8988T (cell line): ENCODE measurements at places on chromosomes 2 and 18.

- DNase-seq: no peak
Measured at GRCh38 chr2:240412975-240413812, 22.3 kb upstream of the GPC1 start.

DNA sequence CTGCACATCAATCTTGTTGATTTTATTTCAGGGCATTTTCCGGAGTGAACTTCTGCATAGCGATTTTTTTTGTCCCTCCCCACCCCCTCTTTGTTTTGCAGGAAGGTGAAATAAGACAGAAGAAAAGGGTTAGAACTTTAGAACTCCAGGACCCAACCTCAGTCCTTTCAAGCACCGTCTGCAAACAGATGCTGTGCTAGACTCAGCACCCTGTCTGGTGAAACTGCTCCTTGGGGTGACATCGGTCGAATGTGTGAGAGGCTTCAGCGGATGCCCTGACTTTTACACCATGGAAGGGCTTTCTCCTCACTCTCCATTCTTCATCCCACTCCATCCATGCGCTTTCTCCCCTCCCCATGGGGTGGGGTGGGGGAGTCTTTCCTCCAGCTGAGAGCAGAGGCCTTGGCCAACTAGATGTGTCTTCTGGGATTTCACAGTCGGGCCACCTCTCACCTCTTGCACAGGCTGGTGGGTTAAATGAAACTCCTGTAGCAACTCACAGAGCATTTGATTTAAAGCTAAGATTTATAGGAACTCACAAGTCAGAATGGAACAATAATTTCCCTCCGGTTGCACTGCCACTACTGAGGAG, 43.3 kb upstream of the EDAR start:
- no peak for DNase-seq

GRCh38 chr2:12428324-12428723, 288.4 kb upstream of the TRIB2 start:
- DNase-seq: no peak

DNA sequence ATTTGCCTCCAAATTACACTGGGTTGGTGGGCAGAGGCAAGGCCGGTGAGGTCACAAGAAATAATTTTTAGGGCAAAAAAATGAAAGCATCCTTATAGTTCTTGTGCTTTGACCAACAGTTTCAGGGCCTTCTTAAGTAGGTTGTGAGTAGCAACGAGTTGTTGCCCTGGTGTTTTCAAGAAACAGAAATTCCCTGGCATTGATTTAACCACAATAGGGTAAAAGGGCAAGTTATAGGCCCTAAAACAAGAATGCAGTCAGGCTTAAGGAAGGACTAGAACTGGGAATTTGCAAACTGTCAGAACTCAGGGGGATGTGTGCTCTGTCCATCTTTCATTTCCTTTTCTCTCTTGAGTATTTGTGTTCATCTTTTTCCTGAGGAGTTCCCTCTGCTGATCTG, 46.1 kb upstream of the STPG4 start:
- no peak for DNase-seq

DNA sequence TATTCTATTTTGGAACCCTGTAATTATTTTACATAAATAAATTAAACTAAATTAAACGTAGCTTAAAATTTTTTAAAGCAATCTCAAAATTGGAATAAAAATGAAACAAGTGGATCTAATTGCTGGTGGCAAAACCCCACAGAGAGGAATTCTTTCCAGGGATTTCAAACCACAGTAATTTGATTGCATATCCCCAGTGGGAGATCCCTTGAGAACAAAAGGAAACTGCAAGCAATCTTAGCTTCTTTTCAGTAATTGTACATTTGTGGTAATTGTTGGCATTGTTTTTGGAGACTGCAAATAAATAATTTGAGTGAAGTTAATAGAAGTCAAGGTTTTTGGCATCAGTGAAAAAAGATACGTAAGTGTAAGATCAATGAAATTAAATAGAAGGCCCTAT, 58.7 kb upstream of the MYCN start:
- DNase-seq: no peak

GRCh38 chr18:67232991-67233390, 283.5 kb downstream of the DSEL start:
- no peak for DNase-seq

- DNase-seq: no peak
Measured at GRCh38 chr2:202768273-202768672, 103.3 kb downstream of the ICA1L start.
